ENCODE measurements at places on chromosomes 2 and 18. TPM values are rescaled to one million over a fixed set of nuclear protein-coding genes. Genes with fewer than 3 reads are reported as not detected.

The ITPRIPL1 gene
- total RNA-seq = 1.0 TPM

The DSC3 gene
- 64.9 TPM for total RNA-seq

The HJURP gene
- total RNA-seq = 10.9 TPM

The TNFAIP6 gene
- not detected for total RNA-seq

The SLC19A3 gene
- total RNA-seq = 0.08 TPM

The ANKRD30B gene
- not detected for total RNA-seq

The CCDC121 gene
- total RNA-seq = 1.0 TPM

The NXPH2 gene
- 0.27 TPM for total RNA-seq

The EGR4 gene
- not detected for total RNA-seq

The MLPH gene
- total RNA-seq = 9.9 TPM

The NPHP1 gene
- 3.7 TPM for total RNA-seq

The MYOM1 gene
- total RNA-seq = 0.04 TPM

The SERPINB10 gene
- total RNA-seq = 0.08 TPM

The RAB12 gene
- 53.6 TPM for total RNA-seq

The ELOA2 gene
- total RNA-seq = not detected

The ASPRV1 gene
- total RNA-seq = 0.62 TPM

The MC4R gene
- not detected for total RNA-seq

The MAP3K20 gene
- total RNA-seq = 91.4 TPM

The TUBA3E gene
- total RNA-seq = not detected

The EPB41L5 gene
- 13.1 TPM for total RNA-seq

The PSTPIP2 gene
- total RNA-seq = 21.1 TPM

The ANKRD62 gene
- not detected for total RNA-seq

The PTPN2 gene
- 47.3 TPM for total RNA-seq

The ACKR3 gene
- 1.4 TPM for total RNA-seq

The MRPL44 gene
- 32.3 TPM for total RNA-seq

The PID1 gene
- total RNA-seq = 9.6 TPM

The AGXT gene
- not detected for total RNA-seq

The TRMT61B gene
- 8.4 TPM for total RNA-seq

The CD28 gene
- total RNA-seq = not detected

The GRB14 gene
- 15.4 TPM for total RNA-seq

The SLC4A5 gene
- not detected for total RNA-seq

The CHST9 gene
- total RNA-seq = not detected

The SERPINB7 gene
- total RNA-seq = 8.7 TPM

The SNTG2 gene
- 0.55 TPM for total RNA-seq

The SP140 gene
- total RNA-seq = not detected

The CCDC138 gene
- 2.3 TPM for total RNA-seq

The SLC4A3 gene
- 11.7 TPM for total RNA-seq

The CPO gene
- total RNA-seq = not detected

The BMP10 gene
- total RNA-seq = not detected

The DOCK10 gene
- total RNA-seq = 0.16 TPM

The NEURL3 gene
- not detected for total RNA-seq

The NT5DC4 gene
- total RNA-seq = not detected
